ENCODE measurements at places on chromosomes 4 and X.

- H3K36me3 ChIP-seq = no peaks in the 10 kb centered on the region
- no peak for DNase-seq
- no peaks in the 10 kb centered on the region for H3K4me1 ChIP-seq
- no peak overlapping the region for H3K27ac ChIP-seq
- no peak overlapping the region for H3K4me3 ChIP-seq
- no peaks in the 10 kb centered on the region for H3K27me3 ChIP-seq
Measured at GRCh38 chrX:112218388-112218787, 135.8 kb upstream of the TRPC5 start.

DNA sequence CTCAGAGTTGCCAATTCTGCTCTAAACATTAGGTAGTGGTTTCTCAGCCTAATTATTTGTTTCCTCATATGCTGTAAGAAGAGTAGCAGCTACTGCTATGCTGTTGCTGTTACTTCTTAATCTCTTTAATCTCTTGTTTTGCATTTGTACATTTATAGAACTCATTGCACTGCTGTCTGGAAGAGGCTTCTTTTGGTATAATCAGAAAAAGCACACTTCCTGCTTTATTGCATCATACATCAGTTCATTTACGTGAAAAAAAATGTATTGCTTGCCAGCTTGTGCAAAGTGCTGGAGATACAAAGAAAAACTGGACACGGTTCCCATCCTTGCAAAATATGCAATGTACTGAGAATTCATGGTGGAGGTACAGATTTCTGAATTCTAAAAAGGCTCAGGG, 332.0 kb downstream of the GRXCR1 start:
- H3K4me1 ChIP-seq = no peaks in the 10 kb centered on the region
- DNase-seq = no peak
- H3K36me3 ChIP-seq = no peaks in the 10 kb centered on the region

- no peak overlapping the region for H3K4me3 ChIP-seq
- H3K36me3 ChIP-seq = peaks cover 6% of the 10 kb centered on the region
Measured at GRCh38 chr4:113921089-113921794, 58.2 kb downstream of the ARSJ start.

GRCh38 chr4:123361195-123361861, 35.3 kb upstream of the SPRY1 start:
- no peaks in the 10 kb centered on the region for H3K27me3 ChIP-seq
- no peaks in the 10 kb centered on the region for H3K36me3 ChIP-seq
- peak overlapping the region; percentile 70 for H3K27ac ChIP-seq
- DNase-seq = peak; percentile 77
- peaks cover 22% of the 10 kb centered on the region for H3K4me1 ChIP-seq

- H3K4me1 ChIP-seq = no peaks in the 10 kb centered on the region
- no peak for DNase-seq
- no peak overlapping the region for H3K4me3 ChIP-seq
- no peaks in the 10 kb centered on the region for H3K27me3 ChIP-seq
- no peak overlapping the region for H3K27ac ChIP-seq
Measured at GRCh38 chr4:166941629-166942028, 292.7 kb downstream of the SPOCK3 start.

GRCh38 chr4:73976217-73976616, 5.6 kb downstream of the PF4 start:
- no peak overlapping the region for H3K27ac ChIP-seq
- no peak overlapping the region for H3K4me3 ChIP-seq
- peaks cover 10% of the 10 kb centered on the region for H3K36me3 ChIP-seq
- H3K27me3 ChIP-seq = peaks cover 6% of the 10 kb centered on the region
- DNase-seq = no peak

Measured in HFFc6 (cell line).